ENCODE measurements at places on chromosomes 1 and 21.

DNA sequence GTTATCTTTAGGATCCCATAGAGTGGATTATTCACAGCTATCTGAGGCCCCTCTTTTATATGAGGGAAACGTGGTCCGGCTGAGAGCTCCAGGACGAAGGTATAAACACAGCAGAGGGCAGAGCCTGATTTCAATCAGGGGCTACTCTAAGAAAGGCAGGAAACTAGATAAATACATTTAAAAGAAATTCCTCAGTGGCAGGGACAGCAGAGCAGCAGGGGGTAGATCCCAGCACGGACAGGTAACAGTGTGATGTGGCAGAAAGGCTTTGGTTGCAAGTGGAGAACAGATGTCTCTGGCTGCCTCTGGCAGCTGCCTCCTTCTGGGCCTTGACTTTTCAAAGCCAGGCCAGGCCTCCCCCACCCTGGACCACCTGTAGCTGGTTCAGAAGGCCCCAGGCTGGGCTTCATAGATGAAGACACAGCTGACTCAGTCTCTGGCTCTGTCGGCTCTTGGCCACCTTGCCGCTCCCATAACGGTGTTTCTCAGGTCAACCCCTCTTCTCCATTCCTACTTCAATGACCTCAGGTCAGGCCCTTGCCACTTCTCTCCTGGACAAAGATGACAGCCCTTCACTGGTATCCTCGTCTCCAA lies 43.8 kb downstream of the FAM78B start:
- no peak for DNase-seq

- no peak for DNase-seq
Measured at GRCh38 chr1:230243146-230243545, 176.1 kb downstream of the GALNT2 start.

DNA sequence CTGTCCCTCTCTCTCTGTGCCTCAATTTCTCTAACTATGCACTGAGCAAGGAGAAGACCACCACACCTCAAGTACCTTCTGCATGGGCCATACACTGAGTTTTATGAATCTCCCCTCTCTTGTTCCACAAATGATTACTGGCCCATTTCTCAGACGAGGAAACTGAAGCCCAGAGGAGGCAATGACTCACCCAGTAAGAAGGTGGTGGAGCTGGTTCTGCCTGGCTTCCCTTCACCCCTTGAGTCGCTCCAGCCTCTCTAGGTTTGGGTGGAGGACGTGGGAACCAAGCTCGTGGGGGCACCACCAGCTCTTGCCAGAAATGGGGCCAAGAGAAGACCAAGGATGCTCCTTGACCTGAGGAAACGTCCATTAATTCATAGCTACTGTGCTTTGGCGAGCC lies 21.3 kb upstream of the RUNX3 start:
- DNase-seq, result no peak

DNA sequence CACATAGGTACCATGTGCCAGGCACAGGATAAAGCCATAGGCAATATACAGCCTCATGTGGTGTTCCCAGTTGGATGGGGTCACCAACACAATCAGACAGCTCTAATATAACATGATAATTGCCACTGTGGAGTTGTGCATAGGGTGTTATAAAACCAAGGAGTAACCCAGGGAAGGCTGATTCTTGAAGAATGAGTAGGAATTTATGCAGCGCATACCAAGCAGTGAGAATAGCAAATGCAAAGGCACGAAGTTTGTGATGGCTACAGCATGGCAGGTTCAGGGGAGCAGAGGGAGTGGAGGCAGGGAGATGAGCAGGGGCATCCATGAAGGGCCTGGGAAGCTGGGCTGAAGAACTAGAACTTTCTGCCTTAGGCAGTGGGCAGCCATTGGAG lies 20.4 kb upstream of the SLC2A1 start:
- DNase-seq, result no peak

- DNase-seq, result no peak
Measured at GRCh38 chr1:114150016-114150415, 3.7 kb downstream of the SYT6 start.

- DNase-seq, result no peak
Measured at GRCh38 chr21:39097335-39097861, 85.9 kb downstream of the PSMG1 start.

DNA sequence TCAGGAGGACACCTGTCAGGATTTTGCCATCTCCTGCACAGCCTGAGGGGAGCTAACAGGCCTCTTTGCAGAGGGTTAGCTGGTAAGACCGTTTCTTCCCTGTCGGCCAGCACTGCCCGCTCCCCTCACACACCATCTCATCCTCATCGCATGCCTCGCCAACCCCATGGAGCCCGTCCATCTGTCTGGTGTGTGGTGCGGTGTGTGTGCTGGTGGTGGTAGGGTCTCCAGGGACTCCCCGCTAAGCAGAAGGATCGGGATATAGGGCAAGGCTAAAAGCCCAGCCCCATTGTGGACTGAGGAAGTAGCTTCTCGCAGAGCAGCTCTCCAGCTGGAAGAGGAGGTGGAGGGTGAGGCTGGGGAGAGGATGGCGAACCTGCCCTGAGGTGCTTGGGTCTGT lies 6.8 kb upstream of the SFN start:
- no peak for DNase-seq

- DNase-seq, result no peak
Measured at GRCh38 chr1:174971902-174972301, 27.8 kb upstream of the CACYBP start.

GRCh38 chr1:89546934-89547562 lies 22.4 kb downstream of the LRRC8B start:
- no peak for DNase-seq

Measured in T1000 (cell line).